ENCODE measurements at places on chromosomes 5 and 9. TPM values are rescaled to one million over a fixed set of nuclear protein-coding genes. Genes with fewer than 3 reads are reported as not detected.

The DAB2IP gene
- 3.7 TPM for total RNA-seq

The FAM200C gene
- total RNA-seq: 3.9 TPM

The PHF24 gene
- not detected for total RNA-seq

The IFNA21 gene
- not detected for total RNA-seq

The TXNDC8 gene
- not detected for total RNA-seq

The FSD1L gene
- 6.2 TPM for total RNA-seq

The ENTPD8 gene
- total RNA-seq: not detected

The CCL27 gene
- total RNA-seq: not detected

The INSL4 gene
- total RNA-seq: not detected

The CLTB gene
- total RNA-seq: 76.1 TPM

The CORO2A gene
- under 0.01 TPM for total RNA-seq

The MSX2 gene
- 4.5 TPM for total RNA-seq

The ALDOB gene
- total RNA-seq: not detected
